ENCODE measurements at places on chromosomes 1 and 21.

- DNase-seq: no peak
Observed at GRCh38 chr21:14766241-14766640, 220.1 kb upstream of the SAMSN1 start.

DNA sequence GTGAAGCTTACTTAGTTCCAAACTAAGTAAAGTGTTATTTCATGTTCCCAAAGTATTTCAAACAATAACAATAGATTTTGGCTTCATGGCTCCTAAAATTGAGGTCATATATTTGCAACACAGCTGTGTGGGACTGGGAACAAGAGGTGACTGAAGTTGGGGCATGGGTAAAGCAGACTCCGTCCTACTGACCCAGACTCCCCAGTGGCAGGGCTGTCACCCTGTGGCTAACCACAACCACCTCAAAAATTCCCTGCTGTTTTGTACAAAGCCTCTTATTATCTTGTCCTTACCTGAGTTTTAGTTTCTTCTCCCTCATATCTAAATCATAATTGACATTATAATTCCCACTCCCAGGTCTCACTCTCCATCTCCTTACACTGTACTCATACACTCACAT, 117.6 kb downstream of the PTGER3 start:
- no peak for DNase-seq

- DNase-seq: no peak
Observed at GRCh38 chr21:44537930-44538911, 1.8 kb downstream of the KRTAP10-1 start.

GRCh38 chr1:46174448-46175231, at the start of gene TSPAN1:
TSS of gene TSPAN1 (plus strand) at chr1:46175087. CDS start at chr1:46181108, 6,021 bp downstream.
- no peak for DNase-seq

- DNase-seq: peak; percentile 9
Observed at GRCh38 chr1:227947386-227947675, 401 bp downstream of the WNT9A start.

DNA sequence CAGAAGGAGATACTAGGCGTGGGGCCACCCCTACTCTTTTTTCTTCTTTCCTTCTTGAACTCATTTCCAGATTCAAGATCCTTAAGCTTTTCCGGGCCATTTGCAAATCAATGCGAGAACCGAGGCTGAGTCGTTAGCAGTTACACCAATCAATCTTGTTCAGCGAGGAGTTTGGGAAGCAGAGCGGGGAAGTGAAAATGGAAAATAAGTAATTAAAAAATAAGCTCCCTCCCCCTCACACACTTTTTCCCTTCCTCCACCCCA, 1.7 kb upstream of the NEGR1 start:
- DNase-seq: peak; percentile 73

DNA sequence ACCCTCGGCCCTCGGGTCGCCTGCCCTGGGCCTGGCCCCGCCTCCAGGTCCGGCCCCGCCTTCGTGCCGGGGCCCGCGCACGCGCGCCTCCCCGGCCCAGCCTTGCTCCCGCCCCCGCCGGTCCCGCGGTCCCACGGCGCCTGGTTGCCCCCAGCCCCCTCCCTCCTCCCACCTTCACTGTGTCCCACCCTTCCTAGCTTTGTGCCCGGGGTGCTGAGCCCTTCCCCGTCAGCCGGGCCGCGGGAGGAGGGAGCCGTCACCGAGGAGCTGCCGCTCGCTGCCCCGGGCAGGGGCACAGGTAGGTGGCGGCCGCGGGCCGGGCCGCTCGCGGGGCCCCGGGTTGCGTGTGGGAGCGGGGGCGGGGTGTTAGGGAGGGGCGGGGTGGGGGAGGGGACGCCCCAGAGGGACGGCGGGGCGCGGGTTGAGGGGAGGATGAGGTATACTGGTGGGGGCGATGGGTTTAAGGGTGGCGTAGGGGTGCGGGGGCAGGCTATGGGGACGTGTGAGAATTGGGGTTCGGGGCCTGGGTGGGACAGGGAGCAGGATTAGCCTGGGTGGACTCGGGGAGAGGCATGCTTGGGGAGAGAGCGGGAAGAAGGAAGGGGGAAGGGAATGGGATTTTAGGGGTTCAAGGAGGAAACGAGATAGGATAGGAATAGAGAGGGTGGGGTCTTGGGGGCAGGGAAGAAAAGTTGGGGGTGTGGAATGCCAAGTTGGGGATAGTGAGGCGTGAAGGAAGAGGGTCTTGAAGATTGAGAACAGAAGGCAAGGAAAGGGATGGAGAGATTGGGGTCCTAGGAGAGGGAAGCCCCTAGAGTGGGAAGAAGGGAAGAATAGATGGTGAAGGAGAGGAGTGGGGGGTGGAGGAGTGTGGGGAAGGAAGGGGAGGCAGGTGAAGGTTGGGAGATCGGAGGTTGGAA, at the start of gene LRRC42:
TSS of gene LRRC42 (plus strand) at position 99 of the 920 bp plus-strand sequence. CDS start 5,650 bp downstream, outside the sequence.
- no peak for DNase-seq

DNA sequence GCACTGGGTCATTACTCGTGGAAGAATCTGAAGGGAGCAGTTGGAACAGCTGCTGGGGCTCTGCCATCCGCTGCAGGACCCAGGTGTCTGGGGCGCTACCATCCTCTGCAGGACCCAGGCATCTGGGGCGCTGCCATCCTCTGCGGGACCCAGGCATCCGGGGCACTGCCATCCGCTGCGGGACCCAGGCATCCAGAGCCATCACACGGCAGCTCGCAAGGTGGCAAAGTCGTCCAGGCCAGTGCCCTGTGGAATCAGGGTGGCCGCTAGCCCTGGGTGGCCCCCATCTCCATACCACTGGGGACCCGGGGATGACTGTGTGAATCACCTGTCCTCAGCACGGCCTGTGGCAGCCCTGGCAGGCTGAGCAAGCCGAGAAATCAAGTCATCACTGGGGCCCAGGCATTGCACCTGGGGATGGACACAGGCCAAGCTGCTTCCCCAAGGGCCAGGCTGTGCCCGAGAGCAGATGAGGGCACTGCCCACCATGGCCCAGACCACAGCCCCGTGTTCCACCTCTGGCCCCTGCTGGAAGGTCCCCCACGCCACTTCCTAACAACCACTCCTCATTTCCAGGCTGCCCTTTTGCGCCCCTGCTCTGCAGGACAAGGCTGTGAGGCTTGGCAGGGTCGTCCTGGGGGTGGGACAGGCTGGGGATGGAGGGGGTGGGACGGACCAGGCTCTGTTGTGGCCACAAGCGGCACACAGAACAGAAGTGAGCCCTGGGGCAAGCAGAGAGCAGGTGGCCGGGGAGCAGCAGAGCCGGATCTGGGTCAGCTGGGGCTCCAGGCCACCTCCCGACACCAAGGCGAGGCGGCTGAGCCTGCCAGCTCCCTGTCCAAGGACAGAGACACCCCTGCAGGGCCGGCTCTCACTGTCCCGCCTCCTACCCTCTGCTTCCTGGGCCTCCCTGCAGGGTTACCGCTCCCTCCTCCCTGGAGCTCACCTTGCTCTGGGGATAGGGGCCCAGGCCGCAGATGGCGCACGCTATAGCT, 12.7 kb downstream of the GABRD start:
- DNase-seq: no peak

GRCh38 chr21:17513214-17514123, 626 bp downstream of the CXADR start:
- DNase-seq: peak; percentile 67

- no peak for DNase-seq
Observed at GRCh38 chr1:182713492-182713891, 29.1 kb upstream of the RGS8 start.

DNA sequence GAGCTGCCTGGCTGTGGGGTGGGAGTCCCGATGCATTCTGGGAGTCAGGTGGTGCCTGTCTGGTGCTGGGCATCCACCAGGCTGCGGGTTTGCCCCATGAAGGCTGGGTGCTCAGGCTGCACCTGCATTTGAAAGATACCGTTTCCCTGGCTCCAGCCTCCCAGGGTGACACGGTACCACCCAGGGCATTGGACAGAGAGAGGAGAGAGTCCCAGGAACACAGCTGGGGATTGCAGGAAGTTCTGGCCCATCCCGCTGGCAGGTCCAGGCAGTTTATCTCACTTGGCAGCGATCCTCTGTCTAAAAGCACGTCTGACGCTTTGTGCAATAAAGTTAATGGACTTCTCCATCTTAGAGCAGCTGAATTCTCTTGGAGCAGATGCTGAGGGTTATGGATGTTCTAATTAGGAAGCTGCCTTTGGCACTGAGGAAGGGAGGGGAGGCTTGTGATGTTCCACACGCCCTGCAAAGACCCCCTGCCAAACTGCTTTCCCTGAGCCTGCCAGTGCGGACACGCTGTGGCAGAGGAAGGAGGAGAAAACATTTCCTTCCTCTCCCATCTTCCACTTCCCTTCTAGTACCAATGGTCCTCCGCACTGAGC, 246.9 kb downstream of the GRIK3 start:
- DNase-seq: peak; percentile 64

- no peak for DNase-seq
Observed at GRCh38 chr1:18446751-18447150, 34.0 kb upstream of the KLHDC7A start.

DNA sequence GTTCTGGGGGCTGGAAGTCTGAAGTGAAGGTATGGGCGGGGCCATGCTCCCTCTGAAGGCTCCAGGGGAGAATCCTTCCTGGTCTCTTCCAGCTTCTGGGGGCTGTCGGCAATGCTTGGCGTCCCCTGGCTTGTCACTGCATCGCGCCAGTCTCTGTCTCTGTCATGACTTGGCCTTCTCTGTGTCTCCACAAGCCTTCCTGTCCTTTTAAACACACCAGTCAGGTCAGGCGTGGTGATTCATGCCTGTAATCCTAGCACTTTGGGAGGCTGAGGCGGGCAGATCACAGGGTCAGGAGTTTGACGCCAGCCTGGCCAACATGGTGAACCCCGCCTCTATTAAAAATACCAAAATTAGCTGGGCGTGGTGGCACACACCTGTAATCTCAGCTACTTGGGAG, 125.3 kb downstream of the ACTL8 start:
- no peak for DNase-seq

DNA sequence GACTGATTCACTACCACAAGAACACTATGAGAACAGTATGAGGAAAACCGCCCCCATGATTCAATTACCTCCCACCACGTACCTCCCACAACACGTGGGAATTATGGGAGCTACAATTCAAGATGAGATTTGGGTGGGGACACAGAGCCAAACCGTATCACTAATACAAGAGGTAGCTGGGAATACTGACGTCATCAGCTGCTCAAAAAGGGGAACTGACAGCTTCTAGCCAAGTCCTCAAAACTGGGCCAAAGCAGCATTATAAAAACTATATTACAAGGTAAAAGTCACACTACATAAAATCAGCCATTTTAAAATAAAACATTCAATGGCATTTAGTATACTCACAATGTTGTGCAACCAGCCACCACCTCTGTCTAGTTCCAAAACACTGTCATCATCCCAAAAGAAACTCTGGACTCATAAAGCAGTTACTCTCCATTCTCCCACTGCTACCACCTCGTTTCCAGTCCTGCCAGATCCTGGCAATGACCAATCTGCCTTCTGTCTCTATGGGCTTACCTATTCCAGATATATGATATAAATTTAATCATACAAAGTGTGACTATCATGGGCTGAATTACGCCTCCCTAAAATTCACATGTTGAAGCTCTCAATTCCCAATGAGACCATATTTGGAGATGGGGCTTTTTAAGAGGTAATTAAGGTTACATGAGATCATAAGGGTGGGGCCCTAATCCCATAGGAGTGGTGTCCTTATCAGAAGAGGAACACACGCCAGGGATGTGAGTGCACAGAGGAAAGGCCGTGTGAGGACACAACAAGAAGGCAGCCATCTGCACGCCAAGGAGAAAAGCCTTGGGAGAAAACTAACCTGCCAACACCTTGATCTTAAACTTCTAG, 192.1 kb downstream of the SETD4 start:
- DNase-seq: no peak

DNA sequence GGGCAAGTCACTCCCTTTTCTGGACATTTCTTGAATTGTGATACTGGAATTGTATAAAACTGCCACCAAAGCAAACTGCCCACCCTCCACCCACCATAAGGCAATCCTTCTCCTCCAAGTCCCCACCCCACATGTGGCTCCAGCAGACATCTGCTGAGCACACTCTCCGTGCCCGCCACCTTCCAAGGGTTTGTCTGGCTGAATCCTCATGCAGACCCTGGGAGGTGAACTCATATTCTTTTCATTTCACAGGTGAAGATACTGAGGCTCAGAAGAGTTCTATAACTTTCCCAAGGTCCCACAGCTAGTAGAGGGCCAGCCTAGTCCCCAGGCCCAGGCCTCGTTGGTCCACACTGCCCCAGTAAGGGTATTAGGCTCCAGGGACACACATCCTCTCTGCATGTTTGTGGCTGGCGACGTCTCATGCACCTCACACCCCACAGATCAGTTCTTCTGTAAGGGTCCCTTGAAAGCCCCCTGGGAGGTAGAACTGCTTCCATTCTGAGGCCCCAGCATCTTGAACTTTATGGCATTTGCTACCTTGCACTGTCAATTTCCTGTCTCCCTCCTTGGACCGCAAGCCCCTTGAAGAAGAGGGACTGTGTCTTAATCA, 14.1 kb downstream of the CNTN2 start:
- DNase-seq: no peak

- DNase-seq: no peak
Observed at GRCh38 chr1:223230161-223230881, 87.3 kb upstream of the TLR5 start.

DNA sequence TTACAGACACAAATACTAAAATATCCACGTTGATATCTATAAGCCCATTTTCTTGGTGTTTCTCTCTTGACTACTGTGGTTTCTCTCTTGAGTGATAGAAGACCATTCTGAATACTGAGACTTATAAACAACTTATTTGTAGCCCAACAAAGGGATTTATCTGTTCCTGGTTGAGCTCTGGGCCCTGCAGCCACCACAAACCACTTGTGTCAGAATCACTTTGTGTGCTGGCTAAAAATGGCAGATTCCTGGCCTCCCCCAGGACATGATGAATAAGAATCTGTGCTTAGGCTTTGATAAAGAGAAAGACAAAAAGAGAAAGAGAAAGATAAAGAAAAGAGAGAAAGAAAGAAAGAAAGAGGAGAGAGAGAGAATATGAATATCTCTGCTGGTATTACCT, 18.9 kb upstream of the MCOLN2 start:
- DNase-seq: no peak

GRCh38 chr1:50978852-50979781, 9.1 kb downstream of the CDKN2C start:
- DNase-seq: no peak

- DNase-seq: peak; percentile 31
Observed at GRCh38 chr1:66197785-66198184, 336.2 kb upstream of the SGIP1 start.

All from brain (organoid and tissue), 16 donors.